GM23248 (cell line): ENCODE measurements at places on chromosomes 1 and 21. TPM values are rescaled to one million over a fixed set of nuclear protein-coding genes. Genes with fewer than 3 reads are reported as not detected.
A peak's percentile ranks its signal among the peaks of the same experiment; 100 is the strongest.

DNA sequence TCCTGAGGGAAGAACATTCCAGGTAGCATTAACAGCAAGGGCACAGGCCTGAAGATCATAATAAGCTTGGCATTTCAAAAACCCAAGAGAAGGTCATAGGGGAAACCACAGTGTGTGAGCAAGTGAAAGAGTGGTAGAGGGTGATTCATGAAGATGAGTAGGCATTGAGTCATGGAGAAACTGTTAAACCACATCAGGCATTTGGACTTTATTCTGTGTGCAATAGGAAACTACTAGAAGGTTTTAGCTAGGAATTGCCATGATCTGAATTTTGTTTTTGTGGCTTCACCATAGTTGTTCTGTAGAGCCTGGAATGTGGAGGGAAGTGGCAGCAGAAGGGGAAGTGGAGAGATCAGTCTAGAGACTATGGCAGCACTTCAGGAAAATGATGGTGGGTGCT, 359.0 kb upstream of the PTBP2 start:
- no peaks in the 10 kb centered on the region for H3K27me3 ChIP-seq
- no peaks in the 10 kb centered on the region for H3K36me3 ChIP-seq
- H3K4me3 ChIP-seq, result no peak overlapping the region
- H3K4me1 ChIP-seq, result peaks cover 72% of the 10 kb centered on the region
- peak; percentile 97 for DNase-seq
- peak overlapping the region; percentile 64 for H3K27ac ChIP-seq

- H3K27me3 ChIP-seq, result no peaks in the 10 kb centered on the region
- no peak overlapping the region for H3K27ac ChIP-seq
- no peak overlapping the region for H3K4me3 ChIP-seq
- H3K4me1 ChIP-seq, result no peaks in the 10 kb centered on the region
Measured at GRCh38 chr1:60699325-60699724, 383.0 kb upstream of the NFIA start.

- H3K36me3 ChIP-seq, result no peaks in the 10 kb centered on the region; the same call in 1 of the 2 replicates
- peaks cover 50% of the 10 kb centered on the region for H3K4me1 ChIP-seq
- peak overlapping the region; percentile 63 for H3K27ac ChIP-seq
- DNase-seq, result peak; percentile 68
Measured at GRCh38 chr1:21045351-21045750, 131.3 kb downstream of the EIF4G3 start.

The GREM2 gene
- polyA plus RNA-seq, result 83.8 and 86.5 TPM in 2 replicates

The FCER1G gene
- polyA plus RNA-seq, result 0.49 TPM in 1 of 2 replicates, not detected in the other

GRCh38 chr21:41584603-41585176, 76.7 kb upstream of the TMPRSS2 start:
- DNase-seq, result no peak
- H3K27me3 ChIP-seq, result no peaks in the 10 kb centered on the region
- no peaks in the 10 kb centered on the region for H3K4me1 ChIP-seq

The KCNE2 gene
- 0.23 and 0.33 TPM in 2 replicates for polyA plus RNA-seq

DNA sequence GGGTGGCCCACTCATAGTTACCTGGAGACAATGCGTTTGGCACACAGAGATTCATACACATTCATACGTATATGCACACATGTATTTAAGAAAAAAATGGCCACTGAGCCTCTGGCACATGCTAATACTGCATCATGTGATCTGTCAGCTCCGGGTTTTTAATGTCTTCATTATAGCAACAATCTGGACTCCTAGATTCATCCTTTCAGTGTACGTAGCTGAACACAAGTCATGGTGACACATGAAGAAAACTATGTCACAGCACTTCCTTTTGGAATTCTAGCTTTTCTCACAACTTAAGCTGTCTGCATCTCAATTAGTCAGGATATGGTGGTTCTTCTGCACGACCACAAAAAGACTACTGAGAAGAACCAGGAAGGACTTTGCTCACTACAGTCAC, 24.7 kb downstream of the HSF2BP start:
- H3K27me3 ChIP-seq, result no peaks in the 10 kb centered on the region
- H3K27ac ChIP-seq, result no peak overlapping the region
- DNase-seq, result peak; percentile 68
- H3K36me3 ChIP-seq, result no peaks in the 10 kb centered on the region
- H3K4me3 ChIP-seq, result no peak overlapping the region

The CACNA1E gene
- not detected in 2 replicates for polyA plus RNA-seq

The PLPPR4 gene
- 0.61 and 0.79 TPM in 2 replicates for polyA plus RNA-seq

- peak overlapping the region; percentile 41 for H3K4me3 ChIP-seq
- DNase-seq, result peak; percentile 97
- no peaks in the 10 kb centered on the region for H3K36me3 ChIP-seq
- H3K4me1 ChIP-seq, result peaks cover 53% of the 10 kb centered on the region
Measured at GRCh38 chr1:109877317-109877771, 33.3 kb upstream of the CSF1 start.

The SPATA46 gene
- polyA plus RNA-seq, result not detected in 2 replicates

- DNase-seq, result peak; percentile 86
- peak overlapping the region; percentile 5; the same call in 1 of the 2 replicates for H3K4me3 ChIP-seq
- H3K27me3 ChIP-seq, result no peaks in the 10 kb centered on the region
Measured at GRCh38 chr1:14996133-14997050, 157.2 kb upstream of the TMEM51 start.

GRCh38 chr1:4322881-4323280, 331.5 kb upstream of the AJAP1 start:
- H3K36me3 ChIP-seq, result no peaks in the 10 kb centered on the region
- DNase-seq, result no peak
- H3K4me1 ChIP-seq, result no peaks in the 10 kb centered on the region
- no peak overlapping the region for H3K4me3 ChIP-seq
- no peaks in the 10 kb centered on the region for H3K27me3 ChIP-seq

GRCh38 chr21:41973861-41974751, 20.3 kb upstream of the C2CD2 start:
- no peaks in the 10 kb centered on the region for H3K27me3 ChIP-seq
- no peak overlapping the region for H3K27ac ChIP-seq
- no peaks in the 10 kb centered on the region for H3K4me1 ChIP-seq

The CIART gene
- polyA plus RNA-seq, result 6.7 and 7.0 TPM in 2 replicates

DNA sequence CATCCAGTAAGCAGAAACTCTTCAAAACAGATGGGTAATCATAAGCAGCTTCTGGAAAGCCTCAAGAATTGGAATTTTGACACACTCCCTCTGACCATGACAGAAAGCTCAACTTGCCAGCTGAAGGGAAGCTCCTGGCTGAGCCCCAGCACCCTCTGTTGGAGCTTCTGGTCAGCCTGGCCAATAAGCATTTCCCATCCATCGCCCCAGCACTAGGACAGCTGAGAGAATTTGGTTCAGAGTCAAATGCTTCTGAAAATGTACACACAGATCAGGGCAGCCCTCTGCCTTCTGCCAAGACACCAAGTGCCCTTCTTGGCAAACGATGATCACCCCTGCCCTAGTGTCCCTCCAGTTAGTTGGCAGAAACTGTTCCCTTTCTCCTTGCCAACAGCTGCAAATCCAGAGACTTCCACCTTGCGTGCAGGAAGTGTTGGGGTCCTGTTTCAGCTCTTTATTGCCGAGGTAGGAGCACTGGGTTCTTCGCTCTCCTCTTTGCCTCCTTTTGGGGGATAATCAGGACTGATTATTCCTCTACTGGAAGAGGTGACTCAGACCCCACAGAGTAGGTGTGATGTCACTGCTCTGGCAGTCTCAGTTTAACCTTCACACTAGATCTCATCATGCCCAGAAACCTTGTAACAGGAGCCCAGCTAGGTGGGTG, 11.9 kb downstream of the PIGV start:
- DNase-seq, result peak; percentile 89
- no peaks in the 10 kb centered on the region for H3K27me3 ChIP-seq
- peaks cover 5% of the 10 kb centered on the region; the same call in 1 of the 2 replicates for H3K36me3 ChIP-seq
- H3K4me1 ChIP-seq, result peaks cover 20% of the 10 kb centered on the region
- H3K27ac ChIP-seq, result peak overlapping the region; percentile 65
- H3K4me3 ChIP-seq, result peak overlapping the region; percentile 53

The AMY2A gene
- polyA plus RNA-seq, result not detected in 2 replicates

The HENMT1 gene
- 6.3 and 7.6 TPM in 2 replicates for polyA plus RNA-seq

DNA sequence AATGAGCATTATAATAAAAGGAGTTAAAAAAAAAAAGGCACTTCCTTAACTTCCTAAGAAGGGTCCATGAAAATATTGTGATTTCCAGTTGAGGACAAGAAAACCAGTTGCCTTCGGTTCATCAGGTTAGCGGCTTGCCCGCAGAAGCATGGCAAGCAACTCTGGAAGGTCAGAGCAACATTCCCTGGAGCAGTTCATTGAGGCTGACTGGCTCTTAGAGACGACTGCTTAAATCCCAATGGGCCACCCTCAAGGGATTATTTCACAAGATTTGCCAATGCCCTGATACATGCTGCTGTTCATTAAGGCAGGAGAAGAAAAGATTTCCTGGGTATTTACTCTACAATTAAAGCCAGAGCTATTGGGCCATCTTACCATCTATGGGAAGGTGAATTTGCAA, 29.0 kb upstream of the CASQ2 start:
- no peaks in the 10 kb centered on the region for H3K36me3 ChIP-seq
- peaks cover 5% of the 10 kb centered on the region; the same call in 1 of the 2 replicates for H3K4me1 ChIP-seq
- no peak for DNase-seq
- peaks cover 28% of the 10 kb centered on the region for H3K27me3 ChIP-seq
- no peak overlapping the region for H3K27ac ChIP-seq
- H3K4me3 ChIP-seq, result no peak overlapping the region

- H3K27ac ChIP-seq, result no peak overlapping the region
- peaks cover 54% of the 10 kb centered on the region for H3K4me1 ChIP-seq
- H3K27me3 ChIP-seq, result no peaks in the 10 kb centered on the region
- peak; percentile 41 for DNase-seq
- H3K4me3 ChIP-seq, result 0 out of 2 replicates have a peak overlapping the region, but pooled peaks have one; percentile 4
Measured at GRCh38 chr1:205373022-205373797, 16.5 kb upstream of the KLHDC8A start.

GRCh38 chr1:24857507-24858133, 72.5 kb downstream of the RUNX3 start:
- no peaks in the 10 kb centered on the region for H3K4me1 ChIP-seq
- DNase-seq, result peak; percentile 55
- no peaks in the 10 kb centered on the region for H3K27me3 ChIP-seq
- H3K36me3 ChIP-seq, result no peaks in the 10 kb centered on the region
- no peak overlapping the region for H3K27ac ChIP-seq

DNA sequence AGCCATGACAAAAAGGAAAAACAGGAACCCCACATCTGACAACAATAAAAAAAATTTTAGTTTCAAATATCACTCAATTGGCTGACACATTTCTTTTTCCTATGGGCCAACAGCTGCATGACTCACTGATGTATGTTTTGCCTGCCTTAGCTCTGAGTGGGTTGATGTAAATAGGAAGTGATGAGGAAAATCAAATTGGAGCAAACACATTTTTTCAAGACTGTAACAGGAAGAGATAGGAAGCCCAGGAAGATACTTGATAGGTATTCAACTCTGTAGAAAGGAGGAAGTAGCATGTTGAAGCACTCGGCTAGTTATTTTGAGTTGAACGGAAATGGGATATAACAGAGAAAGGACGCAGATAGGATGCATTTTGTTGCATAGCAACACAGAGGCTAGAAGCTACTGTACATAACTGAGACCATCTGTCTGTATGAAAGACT, 168.0 kb upstream of the NR5A2 start:
- no peaks in the 10 kb centered on the region for H3K27me3 ChIP-seq
- peak overlapping the region; percentile 63 for H3K27ac ChIP-seq
- H3K4me3 ChIP-seq, result peak overlapping the region; percentile 29
- peaks cover 46% of the 10 kb centered on the region for H3K4me1 ChIP-seq
- peak; percentile 89 for DNase-seq
- no peaks in the 10 kb centered on the region for H3K36me3 ChIP-seq

DNA sequence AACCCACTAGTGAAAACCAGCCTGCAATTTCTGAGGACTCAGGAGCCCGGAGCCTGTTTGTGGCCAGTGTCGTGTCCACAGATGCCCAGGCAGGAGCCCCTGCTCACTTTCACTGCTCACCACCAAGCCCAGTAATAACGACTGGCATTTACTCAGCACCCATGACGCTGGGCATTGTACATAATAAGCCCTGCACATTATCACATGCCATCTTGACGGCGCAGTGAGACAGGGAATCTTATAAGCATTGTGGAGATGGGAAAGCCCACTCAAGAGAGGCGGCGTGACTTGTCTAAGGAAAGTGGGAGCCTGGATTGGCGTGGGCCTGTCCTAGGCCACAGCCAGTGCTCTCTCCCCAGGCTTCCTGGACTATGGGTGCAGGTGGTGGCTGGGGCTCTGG, 28.8 kb upstream of the PEF1 start:
- H3K36me3 ChIP-seq, result peaks cover 3% of the 10 kb centered on the region; the same call in 1 of the 2 replicates
- H3K27me3 ChIP-seq, result no peaks in the 10 kb centered on the region
- DNase-seq, result no peak
- no peak overlapping the region for H3K27ac ChIP-seq
- no peak overlapping the region for H3K4me3 ChIP-seq

- no peaks in the 10 kb centered on the region for H3K27me3 ChIP-seq
- H3K4me1 ChIP-seq, result no peaks in the 10 kb centered on the region
- H3K27ac ChIP-seq, result no peak overlapping the region
- H3K4me3 ChIP-seq, result no peak overlapping the region
Measured at GRCh38 chr1:238281418-238281817, 390.7 kb upstream of the ZP4 start.

The KISS1 gene
- polyA plus RNA-seq, result not detected in 2 replicates

GRCh38 chr1:35885961-35886558, 3.1 kb downstream of the AGO1 start:
- no peak overlapping the region for H3K27ac ChIP-seq
- H3K27me3 ChIP-seq, result no peaks in the 10 kb centered on the region
- peaks cover 6% of the 10 kb centered on the region; the same call in 1 of the 2 replicates for H3K36me3 ChIP-seq
- no peak for DNase-seq
- no peak overlapping the region for H3K4me3 ChIP-seq
- no peaks in the 10 kb centered on the region for H3K4me1 ChIP-seq

The CHIT1 gene
- polyA plus RNA-seq, result not detected in 2 replicates

The PLD5 gene
- 0.14 TPM in 1 of 2 replicates, not detected in the other for polyA plus RNA-seq

DNA sequence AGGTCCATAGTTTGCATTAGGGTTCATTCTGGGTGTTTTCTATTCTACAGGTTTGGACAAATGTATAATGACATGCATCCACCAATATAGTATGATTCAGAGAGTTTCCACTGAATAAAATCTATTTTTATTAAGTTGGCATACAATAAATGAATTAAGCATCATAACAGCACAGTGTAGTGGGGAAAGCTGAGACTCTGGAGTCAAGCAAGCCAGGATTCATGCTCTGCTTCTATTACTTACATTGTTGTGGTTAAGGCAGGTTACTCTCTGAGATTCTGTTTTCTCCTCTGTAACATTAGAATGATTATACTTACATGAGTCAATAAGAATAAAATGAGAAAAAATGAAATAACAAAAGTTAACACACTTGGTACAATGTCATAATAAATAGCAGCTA, 131.3 kb downstream of the SLC30A10 start:
- no peak overlapping the region for H3K27ac ChIP-seq
- no peak for DNase-seq
- H3K27me3 ChIP-seq, result 0 out of 2 replicates have a peak, but pooled peaks cover 4% of the 10 kb centered on the region

DNA sequence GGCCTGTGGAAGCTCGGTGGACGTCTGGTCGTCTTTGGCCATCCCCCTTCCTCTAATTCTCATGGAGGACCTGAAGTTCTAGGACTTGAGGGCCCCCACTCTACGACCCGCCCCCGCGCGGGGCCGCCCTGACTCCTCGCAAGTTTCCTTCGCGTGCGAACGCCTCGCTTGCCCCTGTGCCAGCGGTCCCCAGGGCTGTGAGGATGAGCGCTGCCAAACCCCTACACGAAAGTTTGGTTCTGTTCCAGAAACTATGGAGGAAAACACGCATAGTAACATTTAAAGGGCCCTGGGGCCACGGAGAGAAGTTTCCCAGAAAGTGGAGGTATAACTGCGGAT, 304 bp upstream of the GNG12 start:
- H3K36me3 ChIP-seq, result peaks cover 10% of the 10 kb centered on the region; the same call in 1 of the 2 replicates
- H3K4me3 ChIP-seq, result peak overlapping the region; percentile 89
- peak overlapping the region; percentile 92 for H3K27ac ChIP-seq
- peak; percentile 96 for DNase-seq
- peaks cover 48% of the 10 kb centered on the region for H3K4me1 ChIP-seq

The ADAMTS4 gene
- polyA plus RNA-seq, result 5.3 and 7.2 TPM in 2 replicates

GRCh38 chr1:179323436-179323835, 29.8 kb downstream of the SOAT1 start:
- H3K27ac ChIP-seq, result no peak overlapping the region
- H3K4me3 ChIP-seq, result no peak overlapping the region
- H3K4me1 ChIP-seq, result no peaks in the 10 kb centered on the region
- no peak for DNase-seq
- H3K27me3 ChIP-seq, result no peaks in the 10 kb centered on the region
